ENCODE measurements at places on chromosomes 16 and 17.

DNA sequence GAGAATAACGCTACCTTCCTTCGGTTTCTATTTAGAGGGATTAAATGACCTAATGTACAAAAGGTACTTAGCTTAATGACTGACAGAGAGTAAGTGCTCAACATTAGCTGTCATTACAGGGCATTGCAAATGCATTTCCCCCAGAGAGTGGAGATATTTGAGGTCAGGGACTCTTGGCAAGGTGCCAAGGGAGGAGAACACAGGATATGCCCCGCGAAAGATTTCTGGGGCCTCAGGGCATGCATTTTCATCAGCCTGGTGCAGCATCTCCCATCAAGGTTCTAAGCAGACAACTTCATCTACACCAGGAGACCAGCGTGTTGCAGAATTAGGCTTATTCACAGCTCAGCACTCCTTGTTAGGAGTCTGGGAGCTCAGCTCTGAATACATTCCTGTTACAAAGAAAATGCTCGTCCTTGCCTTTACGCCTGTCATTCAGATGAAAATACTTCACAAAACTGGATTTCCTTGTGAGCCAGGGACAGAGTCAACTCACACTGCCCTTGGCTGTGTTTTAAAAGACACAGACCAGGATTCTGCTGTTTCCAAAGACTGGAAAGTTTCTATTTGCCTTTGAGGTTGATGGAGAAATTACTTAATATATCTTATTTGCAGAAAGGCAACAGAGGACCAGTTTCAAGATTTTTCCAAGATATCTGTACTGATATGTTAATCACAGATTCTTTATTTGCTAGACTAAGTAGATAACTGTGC, 108.2 kb downstream of the VAT1L start:
- no peak for DNase-seq

GRCh38 chr17:34641368-34641767, 62.0 kb downstream of the TMEM132E start:
- DNase-seq = no peak

DNA sequence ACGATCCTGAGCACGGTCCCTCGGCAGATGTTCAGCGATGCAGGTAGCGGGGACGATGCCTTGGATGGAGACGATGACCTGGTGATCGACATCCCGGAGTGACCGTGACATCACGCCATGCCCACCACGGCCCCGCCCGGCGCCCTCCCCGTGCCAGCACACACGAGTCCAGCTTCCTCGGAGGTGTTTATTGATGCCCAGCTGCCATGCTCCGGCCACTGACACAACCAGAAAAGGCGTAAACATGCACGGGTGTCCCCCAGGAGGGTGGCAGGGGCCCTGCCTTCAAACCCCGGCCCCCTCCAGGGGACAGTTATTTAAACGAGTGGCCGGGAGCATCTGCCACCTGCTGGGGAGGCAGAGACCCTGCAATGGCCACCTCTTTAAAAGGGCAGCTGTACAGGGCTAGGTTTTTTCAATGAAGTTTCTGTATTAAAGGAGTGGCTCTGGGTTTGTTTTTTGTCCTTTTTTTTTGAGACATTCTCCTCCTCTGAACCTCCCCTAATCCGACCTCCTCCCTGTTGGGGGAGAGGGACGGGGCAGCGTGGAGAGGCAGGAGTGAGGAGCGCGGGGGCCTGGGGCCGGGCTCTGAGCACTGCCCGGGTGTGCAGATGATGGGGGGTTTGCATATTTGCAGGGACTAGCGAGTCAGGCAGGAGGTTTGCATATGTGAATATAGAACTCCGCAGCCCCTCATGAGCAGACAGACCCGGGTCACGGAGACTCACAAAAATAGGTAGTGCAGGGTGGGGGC, 5.3 kb downstream of the DOC2A start:
- peak; percentile 55 for DNase-seq

DNA sequence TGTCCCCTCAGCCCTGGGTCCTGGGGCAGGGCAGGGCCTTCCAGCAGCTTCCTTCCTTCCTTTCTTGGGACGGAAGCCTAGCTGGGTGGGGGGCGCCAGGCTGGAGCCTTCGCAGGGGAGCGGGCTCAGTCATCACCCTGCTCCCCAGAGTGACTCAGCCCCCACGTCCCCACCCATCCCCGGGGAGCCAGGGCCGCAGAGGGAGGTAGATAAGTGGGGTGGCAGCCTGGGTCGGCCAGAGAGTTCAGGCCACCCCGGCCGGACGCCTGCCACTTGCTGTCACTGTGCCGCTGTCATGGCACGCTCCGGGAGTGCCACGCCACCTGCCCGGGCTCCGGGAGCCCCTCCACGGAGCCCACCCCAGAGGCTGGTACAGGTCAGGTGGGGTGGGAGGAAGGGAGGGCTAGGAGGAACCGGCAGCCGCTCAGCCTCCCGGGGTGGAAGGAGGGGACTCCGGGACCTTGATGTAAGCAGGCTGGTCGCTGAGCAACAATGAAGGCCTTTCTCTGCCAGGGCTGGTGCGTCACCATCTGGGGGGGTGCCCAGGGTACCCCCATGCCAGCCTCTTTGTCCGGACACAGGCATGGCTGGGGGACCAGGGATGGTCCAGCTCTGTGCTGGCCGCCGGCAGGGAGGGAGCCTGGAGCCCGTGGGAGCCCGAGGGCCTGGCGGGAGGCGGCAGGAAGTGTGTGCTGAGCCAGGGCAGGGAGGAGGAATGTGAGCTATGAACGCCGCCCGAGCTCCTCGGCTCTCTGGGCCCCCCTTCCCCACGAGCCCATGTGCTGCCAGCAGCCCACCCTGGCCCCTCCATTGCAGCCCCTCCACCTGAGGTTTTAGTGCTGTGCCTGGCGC, 6.6 kb downstream of the NHERF2 start:
- no peak for DNase-seq

DNA sequence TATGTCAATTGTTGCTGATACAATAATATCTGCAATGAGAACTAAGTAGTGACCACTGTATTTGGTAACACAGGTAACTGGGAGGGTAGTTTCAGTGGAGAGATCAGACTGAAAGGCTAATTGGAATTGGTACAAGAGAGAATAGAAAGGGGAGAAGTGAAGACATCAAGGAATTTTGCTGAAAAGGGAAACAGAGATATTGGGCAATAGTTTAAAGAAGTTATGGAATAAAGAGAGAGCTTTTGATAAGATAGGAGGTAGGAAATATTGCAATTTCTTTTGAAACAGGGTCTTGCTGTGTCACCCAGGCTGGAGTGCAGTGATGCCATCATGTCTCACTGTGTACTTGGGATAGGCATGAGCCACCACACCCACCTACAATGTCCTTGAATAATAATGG, 26.9 kb upstream of the CDH11 start:
- no peak for DNase-seq
